Stimulated activated CD4-positive, alpha-beta T cell treated with anti-CD3 and anti-CD28 coated beads, TNF-alpha, amount 100 ng/mL, for 4 hours (primary cell): ENCODE measurements at places on chromosomes 12 and 14.

GRCh38 chr14:93989939-93990338 is 7.2 kb upstream of the CCDC197 start:
- no peak for DNase-seq

GRCh38 chr12:128178966-128179365 is 88.0 kb upstream of the TMEM132C start:
- no peak for DNase-seq

- no peak for DNase-seq
Measured at GRCh38 chr14:61925732-61926435, 163.7 kb downstream of the SNAPC1 start.

DNA sequence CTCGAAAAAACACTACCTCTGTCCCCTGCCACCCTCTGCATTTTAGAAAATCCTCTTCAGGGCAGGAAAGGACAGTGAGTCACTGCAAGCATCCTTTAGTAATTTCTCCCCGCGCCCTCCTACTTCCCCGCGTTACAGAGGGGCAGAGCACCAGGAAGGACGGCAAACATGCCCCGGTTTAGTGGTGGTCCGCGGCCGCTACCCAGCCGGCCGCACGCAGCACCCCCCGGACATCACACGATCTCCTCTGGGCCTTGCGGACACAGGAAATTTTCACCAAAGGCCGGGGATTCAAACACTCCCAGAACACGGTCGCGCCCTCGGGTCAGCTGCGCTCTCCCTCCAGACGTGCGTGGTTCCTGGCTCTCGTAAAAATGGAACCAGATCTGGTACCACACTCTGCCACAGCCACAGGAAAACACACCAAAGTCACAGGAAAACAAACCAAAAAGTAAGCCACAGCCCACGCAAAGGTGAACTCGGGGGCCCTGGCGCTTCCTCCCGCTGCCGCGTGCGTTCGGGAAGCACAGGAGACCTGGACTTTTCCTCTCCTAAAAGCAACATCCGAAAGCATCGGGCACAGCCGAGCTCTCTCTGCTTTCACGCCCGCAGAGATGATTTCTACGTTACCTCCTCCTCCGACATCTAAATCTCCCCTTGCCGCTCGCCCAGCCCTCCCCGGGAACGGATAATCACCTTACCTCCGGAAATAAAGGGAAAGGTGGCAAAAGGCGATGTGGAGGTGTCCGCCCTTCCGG is 839 bp downstream of the SLC38A1 start:
- no peak for DNase-seq

DNA sequence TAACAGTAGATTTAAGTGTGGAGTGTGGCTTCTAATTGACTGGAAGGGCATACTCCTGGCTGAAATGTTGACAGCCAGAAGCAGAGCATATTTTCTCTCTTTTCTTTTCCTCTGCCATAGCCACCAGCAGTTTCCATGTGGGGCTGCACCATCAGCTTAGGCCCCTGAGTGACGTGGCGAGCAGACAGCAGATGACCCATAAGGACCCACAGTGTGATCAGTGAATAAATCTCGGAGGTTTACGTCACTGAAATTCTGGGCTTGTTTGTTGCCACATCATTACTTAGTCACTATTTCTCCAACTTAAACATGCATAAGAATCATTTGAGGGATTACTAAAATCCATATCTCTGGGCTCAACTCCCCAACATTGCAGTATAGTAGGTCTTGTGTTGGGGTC is 549.7 kb upstream of the TMEM132C start:
- no peak for DNase-seq

DNA sequence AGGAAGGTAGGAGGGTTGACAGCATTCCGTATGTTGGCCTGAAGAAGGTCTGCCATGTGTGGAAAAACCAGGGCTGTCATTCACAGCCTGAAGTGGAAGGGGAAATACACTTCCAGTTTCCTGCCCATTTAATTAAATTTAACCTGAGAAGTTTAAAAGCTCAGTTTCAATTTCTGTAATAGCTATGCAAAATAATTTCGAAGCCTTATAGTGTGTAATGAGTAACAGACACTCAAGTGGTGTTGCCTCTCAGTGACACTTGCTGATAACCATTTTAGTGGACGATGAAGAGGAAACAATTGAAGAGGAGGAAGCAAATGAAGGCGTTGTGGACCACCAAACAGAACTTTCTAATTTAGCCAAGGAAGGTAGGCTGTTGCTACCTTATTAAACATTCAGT is 44.8 kb downstream of the EP400 start:
- no peak for DNase-seq

DNA sequence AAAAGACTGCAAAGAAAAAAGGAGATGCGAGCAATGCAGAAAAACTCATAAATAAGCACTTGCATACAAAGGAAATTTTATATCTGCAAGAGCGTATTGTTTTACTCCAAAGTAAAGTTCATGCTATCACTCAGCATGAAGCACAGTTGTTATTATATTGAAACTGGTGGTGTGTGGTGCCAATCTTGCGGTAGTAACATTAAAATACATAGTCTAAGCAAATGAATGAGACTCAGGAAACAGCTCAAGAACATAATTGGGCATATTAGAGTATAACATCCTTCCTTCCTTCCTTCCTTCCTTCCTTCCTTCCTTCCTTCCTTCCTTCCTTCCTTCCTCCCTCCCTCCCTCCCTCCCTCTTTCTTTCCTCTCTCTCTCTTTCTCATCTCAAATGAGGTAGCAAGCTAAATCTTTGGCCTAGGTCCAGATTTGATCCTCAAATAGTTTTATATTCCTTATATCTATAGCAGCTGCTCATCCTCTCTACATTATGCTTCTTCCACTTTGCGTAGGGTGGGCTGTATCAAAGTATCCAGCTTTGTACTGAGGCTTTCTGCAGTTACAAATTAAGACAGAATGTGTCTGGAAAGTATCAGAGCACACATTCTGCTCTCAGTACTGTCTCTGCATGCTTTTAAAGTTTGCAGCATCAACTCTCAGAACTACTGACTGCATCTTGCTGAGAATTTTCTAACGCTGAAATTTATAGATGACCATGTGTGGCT is 718.3 kb downstream of the RERGL start:
- DNase-seq: no peak

GRCh38 chr14:78637908-78638475 is 467.8 kb downstream of the NRXN3 start:
- DNase-seq: no peak

DNA sequence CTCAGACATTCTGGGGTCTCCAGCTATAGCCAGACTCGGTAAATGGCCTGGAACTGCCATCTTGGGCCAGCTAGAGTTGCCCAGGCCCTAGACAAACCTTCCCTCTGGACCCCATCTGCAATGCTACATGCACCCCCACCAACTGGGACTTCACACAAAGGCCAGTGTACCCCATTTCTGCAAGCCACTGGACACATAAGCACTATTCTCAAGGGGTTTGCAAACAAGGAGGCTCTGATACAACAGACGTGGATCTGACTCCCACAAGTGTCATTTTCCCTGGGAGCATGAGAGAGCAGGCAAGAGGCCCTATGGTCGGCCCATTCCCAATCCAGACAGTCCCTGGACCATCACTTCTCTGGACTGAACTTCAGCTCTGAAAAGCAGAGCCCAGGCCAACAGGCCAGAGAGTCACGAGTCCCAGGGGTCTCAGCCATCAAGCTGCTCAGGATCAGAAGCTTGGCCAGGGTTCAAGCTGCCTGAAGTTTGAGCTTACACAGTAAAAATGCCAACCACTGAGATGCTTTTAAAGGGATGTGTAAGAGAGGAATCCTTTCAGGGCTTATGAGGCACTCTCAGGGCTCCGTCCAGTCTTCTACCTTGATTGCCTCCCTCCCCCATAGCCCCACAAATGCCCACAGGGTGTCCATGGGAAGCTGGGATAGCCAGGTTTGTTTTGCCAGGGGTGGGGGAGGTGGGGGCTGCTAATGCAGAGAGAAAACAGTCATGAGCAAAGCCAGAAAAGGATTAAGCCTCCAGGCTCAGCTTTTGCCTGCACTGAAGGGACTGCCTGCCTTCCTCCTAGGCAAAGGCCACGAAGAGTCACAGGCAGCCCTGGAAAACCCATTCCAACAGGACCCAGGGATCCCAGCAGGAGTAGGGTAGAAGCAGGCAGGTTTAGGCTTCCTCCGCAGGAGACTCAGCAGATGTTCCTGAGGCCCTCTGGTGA is 31.7 kb upstream of the PNMA1 start:
- no peak for DNase-seq

- DNase-seq: no peak
Measured at GRCh38 chr12:41532072-41532471, 344.0 kb downstream of the PDZRN4 start.

DNA sequence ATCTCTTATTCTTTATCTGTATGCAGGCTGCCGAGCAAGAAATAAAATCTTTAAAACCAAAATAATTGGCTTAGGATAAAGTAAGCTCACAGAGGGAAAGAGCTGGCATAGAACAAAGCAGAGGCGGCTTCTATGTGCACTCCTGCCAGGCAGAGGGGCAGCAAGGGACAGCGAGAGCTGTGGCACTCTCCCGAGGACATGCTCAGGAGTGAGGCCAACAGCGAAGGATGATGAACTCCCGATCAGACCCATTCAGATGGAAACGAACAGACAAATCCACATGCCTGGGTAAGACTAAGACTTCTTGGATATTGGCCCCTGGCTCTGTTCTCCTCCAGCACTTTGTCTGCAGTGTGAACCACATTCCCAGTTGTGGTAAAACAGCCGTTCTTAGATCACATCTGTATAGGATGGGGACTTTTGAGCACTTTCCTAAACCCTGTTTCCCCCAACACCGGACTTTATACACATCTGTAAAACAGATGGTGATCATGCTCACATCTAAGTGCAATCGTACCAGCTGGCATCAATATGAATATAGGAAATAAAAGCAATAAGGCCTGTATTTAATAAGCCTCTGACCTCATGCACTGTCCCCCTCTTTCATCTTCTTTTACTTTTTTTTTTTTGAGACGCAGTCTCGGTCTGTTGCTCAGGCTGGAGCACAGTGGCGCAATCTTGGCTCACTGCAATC is 134.1 kb downstream of the PPM1H start:
- DNase-seq: no peak

DNA sequence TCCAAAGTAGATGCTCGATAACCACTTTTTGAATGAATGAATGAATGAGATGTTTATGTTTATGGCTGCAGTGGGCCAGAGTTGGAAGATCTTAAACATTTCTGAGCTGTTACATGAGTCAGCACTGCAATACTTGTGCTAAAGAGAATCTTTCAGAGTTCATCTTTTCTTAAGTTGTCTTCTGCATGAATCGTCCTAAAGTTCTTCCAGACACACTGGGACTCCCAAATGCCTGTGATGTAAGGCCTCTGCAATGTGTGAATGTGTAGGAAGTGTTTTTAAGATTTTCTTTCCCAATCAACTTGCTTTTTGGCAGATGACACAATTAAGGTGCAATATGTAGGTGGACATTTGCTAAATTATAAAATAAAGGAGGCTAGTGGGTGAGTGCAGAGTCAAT is 50.3 kb upstream of the TRIM9 start:
- DNase-seq: no peak

GRCh38 chr14:61547186-61548069 is 147.9 kb upstream of the HIF1A start:
- DNase-seq: no peak

- no peak for DNase-seq
Measured at GRCh38 chr12:66345212-66345611, 42.9 kb downstream of the HELB start.

DNA sequence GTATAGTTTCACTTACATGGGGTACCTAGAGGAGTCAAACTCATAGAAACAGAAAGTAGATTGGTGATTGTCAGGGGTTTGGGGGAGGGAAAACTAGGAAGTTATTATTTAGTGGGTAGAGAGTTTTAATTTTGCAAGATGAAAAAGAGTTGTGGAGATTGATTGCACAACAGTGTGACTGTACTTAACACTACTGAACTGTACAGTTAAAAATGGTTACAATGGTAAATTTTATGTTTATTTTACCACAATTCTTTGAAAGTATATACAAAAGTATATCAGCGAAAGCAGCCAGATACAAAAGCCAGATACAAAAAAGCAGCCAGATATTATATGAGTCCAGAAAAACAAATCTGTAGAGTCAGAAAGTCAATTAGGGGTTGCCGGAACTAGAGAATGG is 247.6 kb downstream of the IPO8 start:
- DNase-seq: no peak

DNA sequence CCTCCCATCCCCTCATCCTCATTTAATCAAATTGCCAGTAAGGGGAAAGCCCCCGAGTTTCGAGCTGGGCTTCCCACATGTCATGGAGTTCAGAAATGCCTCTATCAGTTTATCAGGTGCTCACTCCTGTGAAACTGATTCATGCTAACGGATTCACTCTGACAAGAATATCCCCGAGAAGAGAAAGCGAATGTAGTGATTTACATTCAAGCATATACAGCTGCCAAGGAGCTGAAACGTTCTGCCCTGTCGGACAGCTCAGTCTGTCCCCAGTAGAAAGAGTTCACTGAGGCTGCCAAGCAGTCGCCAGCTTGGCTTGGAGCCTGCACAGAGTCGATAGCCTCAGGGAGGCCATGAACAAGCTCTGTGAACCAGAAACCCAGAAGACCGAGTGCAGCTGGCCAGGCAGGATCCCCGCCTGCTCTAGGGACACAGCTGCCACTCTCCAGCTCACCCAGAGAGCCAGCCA is 88.4 kb downstream of the TMCC3 start:
- no peak for DNase-seq

DNA sequence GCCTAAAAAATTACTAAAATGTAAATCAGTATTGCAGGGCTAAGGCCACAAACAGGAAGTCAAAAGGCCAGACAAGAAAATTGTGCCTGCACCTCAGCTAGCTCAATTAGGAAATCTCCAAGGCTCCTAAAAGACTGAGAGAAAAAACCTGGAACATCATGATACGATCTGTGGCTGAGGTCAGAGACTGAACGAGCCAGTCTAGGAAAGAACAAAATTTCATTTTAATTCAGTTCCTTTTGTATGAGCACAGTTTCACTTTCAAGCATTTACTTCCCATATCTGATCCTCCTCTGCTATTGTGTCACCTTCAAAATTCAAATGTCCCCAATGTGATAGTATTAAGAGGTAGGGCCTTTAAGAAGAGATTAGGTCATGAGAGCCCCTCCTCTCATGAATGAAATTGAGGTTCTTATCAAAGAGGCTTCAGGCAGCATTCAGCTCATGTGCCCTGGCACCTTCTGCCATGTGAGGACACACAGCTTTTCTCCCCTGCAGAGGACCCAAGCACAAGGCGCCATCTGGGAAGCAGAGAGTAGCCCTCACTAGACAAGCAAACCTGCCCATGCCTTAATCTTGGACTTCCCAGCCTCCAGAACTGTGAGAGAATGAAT is 14.8 kb downstream of the PRKAB1 start:
- no peak for DNase-seq

- no peak for DNase-seq
Measured at GRCh38 chr14:34496679-34497513, 34.9 kb upstream of the SPTSSA start.

GRCh38 chr12:117733549-117733805 is 235.3 kb downstream of the KSR2 start:
- DNase-seq: no peak
